ENCODE measurements at places on chromosomes 7 and 10.

- DNase-seq, result no peak
These were observed 66.7 kb downstream of the PDGFA start for GRCh38 chr7:452791-453455.

DNA sequence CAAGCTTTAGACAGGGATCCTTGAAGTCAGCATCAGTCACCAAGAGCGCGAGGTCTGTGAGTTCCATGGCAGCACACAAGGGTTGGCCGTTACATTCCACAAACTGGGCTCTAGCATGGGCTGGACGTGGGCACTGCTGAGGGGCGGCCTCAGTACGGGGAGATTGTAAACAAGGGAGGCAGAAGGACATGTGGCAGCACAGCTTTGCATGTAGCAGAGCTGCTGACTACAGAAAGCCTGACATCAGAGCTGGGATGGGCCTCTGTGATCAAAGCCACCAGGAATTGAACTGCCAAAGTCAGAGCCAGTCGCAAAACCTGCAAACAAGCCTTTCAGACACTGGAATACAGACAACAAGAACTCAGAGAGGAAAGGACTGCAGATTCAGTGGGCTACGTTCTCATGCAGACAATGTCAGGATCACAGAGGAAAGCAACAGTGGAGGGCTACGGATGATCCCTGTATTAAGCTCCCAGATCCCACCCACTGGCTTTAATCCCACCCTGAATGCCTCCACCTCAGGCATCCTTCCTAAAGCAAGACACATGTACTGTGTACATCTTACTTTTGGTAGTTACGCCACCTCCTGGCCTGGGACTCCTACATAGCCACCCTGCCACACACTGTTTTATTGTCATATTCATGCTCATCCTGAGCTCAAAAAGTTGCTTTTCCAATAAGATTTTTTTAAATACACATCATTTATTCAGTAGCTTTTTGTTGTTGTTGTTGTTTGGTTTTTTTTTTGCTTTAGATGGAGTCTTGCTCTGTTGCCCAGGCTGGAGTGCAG, 291.1 kb upstream of the IMMP2L start:
- no peak for DNase-seq

DNA sequence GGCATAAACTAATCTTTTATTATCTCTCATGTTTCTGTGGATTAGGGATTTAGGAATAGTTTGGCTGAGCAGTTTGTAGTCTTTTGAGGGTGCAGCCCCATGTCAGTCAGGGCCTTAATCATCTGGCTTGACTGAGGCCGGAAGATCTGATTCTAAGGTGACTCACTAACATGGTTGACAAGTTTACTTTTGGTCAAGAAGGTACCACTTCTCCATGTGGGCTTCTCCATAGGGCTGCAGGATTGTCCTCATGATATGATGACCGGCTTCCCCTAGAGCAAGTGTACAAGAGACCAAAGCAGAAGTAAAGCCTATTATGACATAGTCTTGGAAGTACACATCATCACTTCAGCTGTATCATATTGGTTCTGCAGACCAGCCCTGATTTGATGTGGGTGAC, 45.9 kb upstream of the OIT3 start:
- DNase-seq, result no peak

GRCh38 chr7:121544726-121545125, 148.6 kb upstream of the FAM3C start:
- no peak for DNase-seq

- no peak for DNase-seq
These were observed 566.1 kb upstream of the NRP1 start for GRCh38 chr10:33900596-33900995.

GRCh38 chr10:71281646-71282322, 37.3 kb upstream of the SLC29A3 start:
- DNase-seq, result no peak

DNA sequence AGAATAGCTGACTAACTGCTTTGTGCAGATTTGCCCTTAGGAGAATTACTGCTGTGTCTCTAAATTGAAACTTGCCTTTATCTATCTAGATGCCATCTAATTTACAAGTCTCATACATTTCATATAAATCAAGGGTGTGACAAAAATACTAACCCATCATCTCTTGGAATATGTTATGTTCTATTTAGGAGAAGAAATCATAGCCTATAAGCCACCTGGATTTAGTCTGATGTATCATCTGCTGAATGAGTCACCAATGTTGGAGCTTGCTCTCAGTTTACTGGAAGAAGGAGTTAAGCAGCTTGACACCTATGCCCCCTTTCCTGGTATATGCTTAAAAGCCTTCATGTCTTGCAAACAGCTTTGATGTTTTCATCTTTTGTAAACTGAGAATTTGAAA, 43.5 kb downstream of the NUP205 start:
- no peak for DNase-seq

DNA sequence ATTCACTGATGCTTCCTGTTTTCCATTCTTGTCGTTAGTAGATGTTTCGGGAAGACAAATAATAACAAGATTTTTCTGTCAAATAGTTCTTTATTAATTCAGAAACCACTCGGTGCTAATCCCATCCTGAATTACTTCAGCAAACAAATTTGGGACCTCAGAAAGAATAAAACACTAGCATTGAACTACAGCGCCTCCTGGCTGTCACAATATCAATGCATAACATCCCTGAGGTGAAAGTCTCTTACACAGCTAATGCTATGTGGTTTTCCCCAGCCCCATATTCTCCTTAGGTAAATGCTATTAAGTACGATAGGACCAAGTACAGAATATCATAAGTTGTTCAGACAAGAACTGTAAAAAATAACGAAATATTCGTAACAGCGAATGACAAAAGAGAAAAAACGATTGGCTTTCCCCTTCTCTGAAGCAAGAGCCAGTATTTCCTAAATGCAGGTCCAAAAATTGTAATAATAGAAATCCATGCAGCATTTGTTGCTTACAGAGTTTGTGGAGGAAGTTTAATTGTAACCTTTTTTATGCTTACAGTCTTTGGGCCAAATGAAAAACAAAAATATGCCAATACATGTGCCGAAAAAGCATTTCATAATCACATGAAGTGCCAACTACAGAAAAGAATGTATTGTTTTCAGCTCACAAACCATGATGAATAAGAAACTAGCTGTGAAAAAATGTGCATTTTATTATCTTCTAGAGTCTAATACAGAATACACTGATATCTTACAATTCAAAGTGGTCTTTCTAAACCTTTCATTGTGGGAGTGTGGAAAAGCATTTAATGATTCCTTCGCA, 47.3 kb downstream of the MYPN start:
- DNase-seq, result peak; percentile 1

GRCh38 chr10:97184971-97185325, 811 bp downstream of the SLIT1 start:
- no peak for DNase-seq

DNA sequence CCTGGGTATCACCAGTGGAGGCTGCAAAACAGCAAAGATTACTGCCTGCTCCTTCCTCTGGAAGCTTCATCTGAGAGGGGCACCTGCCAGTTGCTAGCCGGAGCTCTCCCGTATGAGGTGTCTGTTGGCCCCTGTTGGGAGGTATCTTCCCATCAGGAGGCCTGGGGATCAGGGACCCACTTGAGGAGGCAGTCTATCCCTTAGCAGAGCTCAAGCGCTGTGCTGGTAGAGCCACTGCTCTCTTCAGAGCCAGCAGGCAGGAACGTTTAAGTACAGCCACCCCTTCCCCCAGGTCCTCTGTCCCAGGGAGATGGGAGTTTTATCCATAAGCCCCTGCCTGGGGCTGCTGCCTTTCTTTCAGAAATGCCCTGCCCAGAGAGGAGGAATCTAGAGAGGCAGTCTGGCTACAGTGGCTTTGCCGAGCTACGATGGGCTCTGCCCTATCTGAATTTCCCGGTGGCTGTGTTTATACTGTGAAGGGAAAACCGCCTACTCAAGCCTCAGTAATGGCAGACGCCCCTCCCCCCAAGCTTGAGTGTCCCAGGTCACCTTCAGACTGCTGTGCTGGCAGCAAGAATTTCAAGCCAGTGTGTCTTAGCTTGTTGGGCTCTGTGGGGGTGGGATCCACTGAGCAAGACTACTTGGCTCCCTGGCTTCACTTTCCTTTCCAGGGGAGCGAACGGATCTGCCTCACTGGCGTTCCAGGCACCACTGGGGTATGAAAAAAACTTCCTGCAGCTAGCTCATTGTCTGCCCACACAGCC, 19.6 kb downstream of the SEMA3E start:
- DNase-seq, result no peak

GRCh38 chr7:40572810-40573465, 438.1 kb downstream of the SUGCT start:
- no peak for DNase-seq

DNA sequence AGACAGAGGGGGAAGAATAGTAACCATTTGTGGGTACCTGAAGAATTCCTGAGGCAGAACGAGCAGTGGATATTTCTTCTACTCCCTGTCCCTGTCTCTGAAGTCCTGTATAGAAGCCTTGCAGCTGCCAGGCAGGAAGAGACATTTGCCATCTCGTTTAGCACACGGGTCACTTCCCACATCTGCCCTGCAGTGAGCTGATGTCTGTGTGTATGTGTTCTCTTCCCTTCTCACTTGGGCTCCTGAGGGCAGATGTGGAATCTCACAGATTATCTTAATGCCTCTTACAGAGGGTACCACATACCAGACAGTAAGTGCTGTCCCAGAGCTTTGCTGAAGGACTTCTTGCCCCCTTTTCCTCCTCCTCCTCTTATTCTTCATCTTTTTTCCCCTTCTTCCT, 14.1 kb upstream of the TRPV6 start:
- DNase-seq, result no peak

- peak; percentile 11 for DNase-seq
These were observed 23.4 kb upstream of the MGAM2 start for GRCh38 chr7:142088022-142088714.

DNA sequence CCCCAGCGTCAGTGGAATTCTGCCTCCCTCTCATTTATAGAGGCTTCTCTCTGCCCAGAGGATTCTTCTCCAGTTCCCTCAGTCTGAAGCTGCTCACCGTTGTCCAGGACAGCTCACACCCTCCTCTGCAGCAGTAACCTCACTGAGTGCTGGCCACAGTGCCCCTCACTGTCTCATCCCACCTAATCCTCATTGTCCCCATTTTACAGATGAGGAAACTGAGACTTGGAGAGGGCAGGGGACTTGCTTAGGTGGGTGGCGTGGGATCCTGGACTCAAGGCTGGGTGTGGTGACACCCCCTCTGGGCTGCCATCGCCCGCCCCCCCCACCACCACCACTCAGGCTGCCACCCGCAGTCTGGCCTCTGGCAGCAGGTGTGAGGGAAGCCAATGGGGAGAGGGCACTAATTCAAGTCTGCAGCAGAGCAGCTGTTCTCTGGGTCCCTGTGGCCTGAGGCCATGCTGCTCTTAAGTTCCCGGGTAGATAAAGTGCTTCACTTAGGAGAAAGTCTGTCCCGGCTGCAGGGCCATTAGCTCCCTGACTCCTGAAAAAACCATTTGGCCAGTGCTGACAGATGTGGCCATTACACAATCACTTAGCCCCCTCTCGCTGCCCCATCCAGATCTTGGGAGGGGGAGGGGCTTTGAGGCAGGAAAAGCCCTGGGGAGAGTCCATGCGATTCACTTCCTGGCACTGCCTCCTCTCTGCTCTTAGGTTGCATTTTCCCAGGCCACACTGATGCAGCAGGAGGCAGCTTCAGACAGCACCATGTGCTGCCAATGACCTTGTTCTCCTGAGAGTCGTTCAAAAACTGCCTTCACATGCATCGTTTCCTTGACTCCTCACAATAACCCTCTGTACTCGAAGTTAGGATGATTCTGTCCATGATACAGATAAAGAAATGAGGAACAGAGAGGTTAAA, 36.3 kb downstream of the DRGX start:
- DNase-seq, result no peak

DNA sequence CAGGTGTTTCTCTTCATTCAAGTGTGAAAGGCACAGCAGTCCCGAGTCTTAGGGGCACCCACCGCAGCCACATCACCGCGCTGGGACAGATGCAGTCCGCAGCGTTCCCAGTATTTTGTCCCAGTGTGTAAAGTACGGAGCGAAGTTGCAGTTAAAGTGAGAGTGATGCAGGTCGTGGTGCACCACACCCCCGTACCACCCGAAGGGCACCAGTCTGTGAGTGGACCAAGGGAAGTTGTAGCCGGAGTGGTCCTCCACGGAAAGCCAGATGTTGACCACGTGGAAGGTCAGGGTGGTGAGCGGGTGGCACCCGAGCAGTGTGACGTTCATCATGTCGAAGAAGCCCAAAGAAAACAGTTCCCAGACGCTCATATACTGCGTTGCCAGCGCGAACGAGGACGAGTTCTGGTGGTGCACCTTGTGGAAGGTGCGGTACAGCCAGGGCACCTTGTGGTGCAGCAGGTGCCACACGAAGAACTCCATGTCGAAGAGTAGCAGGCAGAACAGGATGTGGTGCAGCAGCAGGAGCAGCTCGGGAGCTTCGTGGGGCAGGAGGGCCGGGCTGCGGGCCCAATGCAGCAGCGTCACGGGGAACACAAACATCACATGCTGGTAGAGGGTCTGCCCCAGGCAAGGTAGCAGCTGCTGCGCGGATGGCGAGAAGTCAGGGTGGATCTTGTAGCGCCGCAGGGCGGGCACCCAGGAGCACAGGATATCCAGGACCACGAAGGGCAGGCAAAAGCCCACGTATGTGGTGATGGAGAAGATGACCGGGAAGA, 526 bp downstream of the CH25H start:
- DNase-seq, result peak; percentile 54

DNA sequence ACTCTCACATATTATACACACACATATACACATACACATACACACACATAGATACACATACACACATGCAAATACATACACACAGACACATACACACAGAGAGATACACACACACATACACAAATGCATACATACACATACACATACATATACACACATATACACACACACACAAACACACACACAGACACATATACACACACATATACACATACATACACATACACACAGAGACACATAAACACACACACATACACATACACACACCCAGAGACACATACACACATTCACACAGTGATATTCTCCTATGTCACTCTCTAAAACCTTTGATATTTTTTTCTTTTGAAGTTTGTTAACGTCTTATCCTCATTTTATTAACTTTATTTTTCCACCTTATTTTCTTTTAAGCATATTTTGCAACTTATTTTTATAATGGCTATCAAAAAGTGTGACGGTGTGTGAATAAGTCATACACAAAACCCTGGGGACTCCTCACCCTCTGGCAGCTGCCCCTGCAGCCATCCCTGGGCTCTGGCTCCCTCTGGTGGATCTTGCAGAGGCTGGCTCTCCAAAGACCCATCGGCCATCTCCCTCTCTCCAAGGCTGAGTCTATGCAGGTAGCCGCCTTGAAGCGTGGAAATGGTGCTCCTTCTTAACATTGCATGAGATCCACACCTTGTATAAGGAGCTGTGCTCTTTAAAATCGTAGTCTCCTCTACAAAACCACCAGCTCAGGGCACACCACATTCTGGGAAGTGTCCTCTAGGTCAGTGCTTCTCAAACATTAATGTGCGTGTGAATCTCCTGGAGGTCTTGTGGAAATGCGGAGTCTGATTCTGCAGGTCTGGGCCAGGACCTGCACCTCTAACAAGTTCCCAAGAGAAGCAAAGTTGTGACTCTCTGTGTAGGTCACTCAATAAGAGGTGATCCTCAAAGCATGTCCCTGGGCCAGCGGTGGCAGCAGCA, 4.1 kb upstream of the C10orf120 start:
- DNase-seq, result peak; percentile 10

DNA sequence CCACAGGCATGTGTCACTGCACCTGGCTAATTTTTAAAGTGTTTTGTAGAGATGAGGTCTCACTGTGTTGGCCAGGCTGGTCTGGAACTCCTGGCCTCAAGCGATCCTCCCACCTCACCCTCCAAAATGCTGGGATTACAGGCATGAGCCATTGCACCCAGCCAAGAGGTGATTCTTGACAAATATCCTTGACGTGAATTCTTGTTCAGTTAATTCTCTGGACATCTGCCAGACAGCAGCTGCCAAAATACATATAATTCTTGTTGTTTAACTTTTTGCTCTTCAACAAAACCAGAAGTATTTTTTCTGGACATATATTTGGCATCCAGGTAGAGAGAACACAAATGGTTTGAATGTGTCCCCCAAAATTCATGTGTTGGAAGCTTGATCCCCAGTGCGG, 3.2 kb downstream of the ACADSB start:
- no peak for DNase-seq
